Pancreas (tissue), 10 donors: ENCODE measurements at places on chromosomes 5 and 9. TPM values are rescaled to one million over a fixed set of nuclear protein-coding genes. Genes with fewer than 3 reads are reported as not detected.

TDRD7 gene
- 3.9 TPM for total RNA-seq

PPP3R2 gene
- not detected for total RNA-seq

EFNA5 gene
- total RNA-seq: 2.0 TPM

OXCT1 gene
- total RNA-seq: 2.7 TPM

SLC6A19 gene
- total RNA-seq: 0.37 TPM

ANKRD31 gene
- 0.16 TPM for total RNA-seq

CRHBP gene
- total RNA-seq: 0.54 TPM

GPX8 gene
- total RNA-seq: 7.6 TPM

ORM2 gene
- total RNA-seq: not detected

ISL1 gene
- 3.6 TPM for total RNA-seq

MUSK gene
- 0.06 TPM for total RNA-seq

OGN gene
- 4.3 TPM for total RNA-seq

LHX6 gene
- total RNA-seq: 1.2 TPM

ST8SIA4 gene
- total RNA-seq: 1.8 TPM

NACC2 gene
- total RNA-seq: 8.4 TPM

SPATA9 gene
- 0.51 TPM for total RNA-seq

NTRK2 gene
- 31.4 TPM for total RNA-seq

PCDHB14 gene
- total RNA-seq: 2.2 TPM

SPATA31A5 gene
- not detected for total RNA-seq
